Stimulated activated CD8-positive, alpha-beta memory T cell treated with anti-CD3 and anti-CD28 coated beads, Interleukin-4, amount 100 ng/mL, for 1 hour (primary cell): ENCODE measurements at places on chromosomes 2 and 18.

DNA sequence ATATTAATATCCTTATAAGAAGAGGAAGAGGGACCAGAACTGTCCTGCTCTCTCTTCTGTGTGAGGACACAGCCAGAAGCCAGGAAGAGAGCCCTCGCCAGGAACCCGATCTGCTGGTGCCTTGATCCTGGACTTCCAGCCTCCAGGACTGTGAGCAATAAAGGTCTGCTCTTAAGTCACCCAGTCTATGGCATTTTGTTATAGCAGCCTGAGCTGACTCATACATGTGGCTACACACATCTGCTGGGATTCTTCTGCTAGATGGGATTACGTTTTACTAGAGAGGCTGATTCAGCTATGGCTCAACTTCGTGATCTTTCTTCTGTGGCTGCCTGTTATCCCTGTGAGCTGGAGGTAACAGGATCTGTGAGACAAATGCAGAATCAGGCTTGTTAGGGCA lies 29.6 kb downstream of the ARL4C start:
- DNase-seq = no peak

DNA sequence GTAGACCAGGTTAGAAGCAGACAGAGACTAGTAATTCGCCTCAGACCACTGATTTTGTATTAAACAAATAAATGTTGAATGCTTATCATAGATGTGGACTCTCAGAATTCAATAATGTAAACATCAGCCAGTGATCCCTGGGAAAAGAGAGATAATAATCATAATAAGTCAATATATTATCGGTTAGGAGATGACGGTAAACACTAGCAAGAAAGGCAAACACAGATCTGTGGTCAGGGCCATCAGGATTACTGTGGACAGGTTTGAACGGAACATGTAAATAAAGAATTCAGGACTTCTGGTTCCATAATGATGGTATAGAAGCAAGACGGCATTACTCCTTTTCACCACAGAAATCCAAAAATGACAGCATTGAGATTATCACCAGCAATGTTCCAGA lies 861.6 kb downstream of the CBLN2 start:
- no peak for DNase-seq

DNA sequence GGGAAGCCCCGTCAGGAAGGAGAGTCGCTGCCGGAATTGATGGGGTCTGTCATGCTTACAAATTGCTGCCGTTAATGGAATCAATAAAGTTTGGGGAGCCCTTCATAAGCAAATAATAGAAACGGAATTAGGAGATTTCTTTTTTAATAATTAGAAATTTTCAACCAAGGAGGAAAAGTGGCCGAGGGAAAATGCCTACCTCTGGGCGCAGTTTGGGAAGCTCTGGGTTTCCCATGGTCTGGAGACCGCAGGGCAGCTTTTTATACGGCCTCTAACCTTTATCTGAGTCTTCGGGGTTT lies 1.3 kb downstream of the EVX2 start:
- DNase-seq = no peak

- no peak for DNase-seq
Observed at GRCh38 chr18:34758378-34758948, 48.4 kb downstream of the DTNA start.

DNA sequence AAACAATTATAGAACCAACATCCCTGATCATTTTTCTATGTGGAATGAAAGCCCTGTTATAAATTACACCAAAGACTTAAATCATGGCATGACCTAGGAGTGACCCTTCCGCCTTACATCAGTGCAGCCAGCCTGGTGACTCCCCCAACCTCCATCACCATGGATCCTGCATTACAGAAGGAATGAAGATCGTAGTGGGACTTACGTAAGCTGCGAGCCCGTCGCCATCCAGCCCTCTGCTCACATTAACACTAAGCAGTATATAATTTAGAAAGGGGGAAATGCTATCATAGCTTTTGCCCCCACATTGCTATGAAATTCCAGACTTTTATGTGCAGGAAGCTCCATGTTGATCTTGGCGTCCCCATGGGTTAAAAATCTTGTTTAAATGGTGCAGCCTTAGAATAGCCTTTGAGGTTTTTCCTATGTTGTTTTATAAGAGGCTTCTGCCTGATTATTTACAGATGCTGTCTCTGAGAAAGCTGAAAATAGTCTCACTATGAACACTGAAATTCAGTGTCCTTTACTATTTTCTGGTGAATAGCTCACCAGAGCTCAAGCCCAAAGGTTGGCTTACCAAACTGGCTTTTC lies 76.3 kb downstream of the COLEC12 start:
- no peak for DNase-seq

DNA sequence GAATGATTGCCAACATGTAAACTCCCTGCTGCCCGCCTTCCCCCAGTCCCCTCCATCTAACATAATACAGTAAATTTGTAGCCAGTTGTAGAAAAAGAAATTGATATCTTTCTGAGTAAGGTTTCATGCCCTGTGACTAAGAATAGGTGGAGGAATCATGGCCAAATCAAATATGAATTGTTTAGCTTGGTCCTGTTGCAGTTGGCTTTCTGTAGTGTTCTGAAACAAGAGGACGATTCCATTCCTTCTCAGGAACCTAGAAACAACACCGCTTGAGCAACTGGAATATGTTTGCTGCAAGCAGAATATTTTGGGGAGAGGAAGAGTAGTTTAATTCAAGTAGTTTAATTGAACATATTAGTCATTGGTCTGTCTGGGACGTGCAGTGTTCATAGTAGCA lies 7.0 kb upstream of the DRC1 start:
- no peak for DNase-seq

DNA sequence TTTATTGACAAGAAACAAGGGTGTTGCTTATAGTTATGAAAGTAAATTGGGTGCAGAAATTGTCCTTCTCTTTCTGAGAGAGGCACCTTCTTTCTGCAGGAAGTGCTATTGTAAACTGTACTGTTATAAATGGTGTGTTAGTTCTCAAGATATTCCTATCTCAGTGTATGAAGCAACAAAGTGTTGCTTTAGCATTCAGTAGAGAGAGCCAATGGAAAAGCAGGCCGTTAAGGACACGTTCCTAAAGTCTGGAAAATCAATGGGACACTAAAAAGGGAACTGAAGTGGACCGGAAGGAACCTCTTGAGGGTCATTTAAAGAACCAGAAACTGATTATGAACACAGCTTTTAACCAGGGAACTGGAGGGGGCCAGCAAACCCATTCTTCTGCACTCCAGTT lies 510.0 kb upstream of the ZEB2 start:
- DNase-seq = no peak

GRCh38 chr2:98608962-98609604 lies 694 bp downstream of the UNC50 start:
- no peak for DNase-seq

DNA sequence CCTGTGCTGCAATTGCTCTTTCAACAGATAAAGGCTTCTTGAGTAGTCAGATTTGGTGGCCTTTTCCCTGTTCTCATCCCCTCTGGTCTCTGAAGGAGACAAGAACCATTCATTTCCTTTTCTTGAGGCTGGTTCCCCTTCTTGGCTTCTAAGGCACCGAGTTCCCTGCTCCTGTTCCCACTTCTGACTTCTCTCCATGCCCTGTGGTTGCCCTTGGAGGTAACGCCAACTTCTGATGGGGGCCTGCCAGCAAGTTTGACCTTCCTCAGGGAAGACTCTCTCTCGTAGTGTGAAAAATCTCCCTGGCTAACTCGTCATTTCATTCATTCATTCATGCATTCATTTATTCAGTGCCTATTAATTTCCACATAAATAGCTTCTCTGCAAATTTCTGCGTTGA lies 302.4 kb upstream of the SOX11 start:
- DNase-seq = no peak

GRCh38 chr18:7725897-7726296 lies 158.8 kb downstream of the PTPRM start:
- DNase-seq = no peak

DNA sequence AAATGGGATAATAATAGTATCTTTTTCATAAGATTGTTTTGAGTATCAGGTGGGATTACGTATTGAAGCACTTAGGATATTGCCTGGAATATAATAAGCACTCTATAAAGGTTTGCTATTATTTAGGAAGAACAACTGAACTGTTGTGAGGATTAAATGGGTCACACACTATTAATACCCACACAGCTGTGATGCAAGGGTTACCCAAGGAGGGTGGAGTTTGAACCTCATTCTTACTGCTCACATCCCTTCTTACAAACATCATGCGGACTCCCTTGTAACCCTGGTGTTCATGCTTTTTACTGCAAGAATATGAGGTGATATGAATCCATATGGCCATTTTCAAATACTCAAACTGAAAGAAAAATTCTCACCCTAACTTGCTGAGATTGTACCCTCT lies 113.5 kb downstream of the KCTD1 start:
- DNase-seq = no peak

DNA sequence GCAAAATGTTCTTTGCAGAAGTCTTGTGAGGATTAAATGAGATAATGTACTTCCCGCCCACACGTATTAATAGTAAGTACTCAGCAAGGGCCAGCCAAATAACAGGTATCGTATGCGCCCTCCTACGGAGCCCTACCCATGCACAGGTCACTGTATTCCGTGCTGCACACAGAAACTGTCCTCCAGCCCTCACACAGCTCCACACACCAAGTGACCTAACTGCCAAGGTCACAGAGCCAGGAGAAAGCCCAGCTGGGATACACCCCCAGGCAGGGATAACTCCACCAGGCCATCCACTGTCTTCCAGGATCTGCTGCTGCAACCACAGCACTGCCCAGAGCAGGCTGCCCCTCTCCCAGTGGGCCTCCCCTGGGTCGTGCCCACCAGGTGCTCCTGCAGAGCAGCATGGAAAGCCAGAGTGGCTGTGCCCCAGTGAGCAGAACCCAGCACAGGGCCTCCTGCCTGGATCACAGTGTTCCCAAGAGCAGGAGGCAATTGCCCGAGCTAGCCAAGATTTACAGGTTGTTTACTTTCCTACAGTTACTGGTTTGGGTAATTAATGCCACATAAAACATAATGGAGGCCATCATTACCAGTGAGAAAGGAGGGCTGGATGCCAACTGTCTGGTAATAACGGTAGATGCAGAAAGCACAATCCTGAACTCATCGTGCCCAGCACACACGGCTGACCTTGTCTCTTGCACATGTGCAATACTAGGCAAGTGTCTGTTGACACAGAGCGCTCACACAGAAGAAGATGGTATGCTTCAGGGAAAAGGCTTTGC lies 24.4 kb downstream of the TFCP2L1 start:
- DNase-seq = no peak

GRCh38 chr2:27954221-27954673 lies 63.7 kb downstream of the BABAM2 start:
- DNase-seq = no peak

- DNase-seq = no peak
Observed at GRCh38 chr2:232075080-232075479, 113.6 kb downstream of the DIS3L2 start.

GRCh38 chr18:52588931-52589330 lies 248.9 kb downstream of the DCC start:
- no peak for DNase-seq

DNA sequence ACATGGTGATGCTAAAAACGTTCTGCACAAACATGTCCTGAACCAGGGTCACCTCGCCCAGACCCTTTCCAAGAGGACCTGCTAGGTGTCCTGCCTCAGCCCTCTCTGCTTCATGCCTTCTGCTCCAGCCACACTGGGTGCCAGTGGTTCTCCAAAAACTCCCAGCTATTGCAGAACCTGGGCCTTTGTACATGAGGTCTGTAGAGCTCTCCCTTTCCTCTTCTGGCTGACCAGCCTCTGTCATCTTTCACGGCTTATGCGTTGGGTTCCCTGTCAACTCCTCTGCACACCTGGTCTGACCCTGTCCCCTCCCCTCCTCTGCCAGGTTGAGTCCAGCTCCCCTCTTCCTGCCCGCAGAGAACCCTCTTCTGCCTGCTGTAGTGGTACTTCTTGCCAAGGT lies 35.5 kb upstream of the IGFBP5 start:
- no peak for DNase-seq

DNA sequence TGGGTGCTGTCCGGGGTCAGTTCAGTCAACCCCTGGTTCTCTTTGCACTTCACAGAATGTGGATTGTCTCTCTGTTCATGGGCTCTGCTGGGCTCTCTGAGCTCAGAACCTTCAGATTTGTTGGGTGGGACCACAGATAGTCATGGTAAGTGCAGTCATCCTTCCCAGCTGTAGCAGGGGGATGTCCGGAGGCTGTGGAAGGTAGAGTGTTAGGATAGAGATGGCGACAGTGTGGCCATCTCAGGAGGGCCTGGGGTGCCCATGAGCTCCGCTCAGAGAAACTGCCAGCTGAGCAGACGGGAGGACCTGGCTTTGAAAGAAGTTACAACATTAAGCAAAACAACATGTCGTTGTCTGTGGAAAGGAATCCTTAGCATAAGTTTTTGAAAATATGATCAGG lies 149.8 kb downstream of the FAM210A start:
- DNase-seq = no peak

DNA sequence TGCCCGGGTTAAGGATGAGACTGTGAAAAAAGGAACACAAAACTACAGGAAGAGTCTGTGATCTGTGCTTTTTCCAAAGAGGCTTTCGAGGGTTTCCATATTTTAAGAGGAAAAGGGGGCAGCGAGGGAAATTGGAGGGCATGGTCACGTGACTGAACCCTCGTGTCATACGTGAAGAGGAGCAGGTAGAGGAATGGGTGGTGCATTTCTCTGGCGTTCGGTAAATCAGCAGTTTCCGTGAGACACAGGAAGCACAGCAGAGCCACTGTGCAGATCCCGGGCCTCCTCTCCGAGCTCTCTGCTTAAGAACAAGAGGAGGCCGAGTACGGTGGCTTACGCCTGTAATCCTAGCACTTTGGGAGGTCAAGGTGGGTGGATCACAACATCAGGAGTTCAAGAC lies 219.7 kb downstream of the NDUFA10 start:
- no peak for DNase-seq

DNA sequence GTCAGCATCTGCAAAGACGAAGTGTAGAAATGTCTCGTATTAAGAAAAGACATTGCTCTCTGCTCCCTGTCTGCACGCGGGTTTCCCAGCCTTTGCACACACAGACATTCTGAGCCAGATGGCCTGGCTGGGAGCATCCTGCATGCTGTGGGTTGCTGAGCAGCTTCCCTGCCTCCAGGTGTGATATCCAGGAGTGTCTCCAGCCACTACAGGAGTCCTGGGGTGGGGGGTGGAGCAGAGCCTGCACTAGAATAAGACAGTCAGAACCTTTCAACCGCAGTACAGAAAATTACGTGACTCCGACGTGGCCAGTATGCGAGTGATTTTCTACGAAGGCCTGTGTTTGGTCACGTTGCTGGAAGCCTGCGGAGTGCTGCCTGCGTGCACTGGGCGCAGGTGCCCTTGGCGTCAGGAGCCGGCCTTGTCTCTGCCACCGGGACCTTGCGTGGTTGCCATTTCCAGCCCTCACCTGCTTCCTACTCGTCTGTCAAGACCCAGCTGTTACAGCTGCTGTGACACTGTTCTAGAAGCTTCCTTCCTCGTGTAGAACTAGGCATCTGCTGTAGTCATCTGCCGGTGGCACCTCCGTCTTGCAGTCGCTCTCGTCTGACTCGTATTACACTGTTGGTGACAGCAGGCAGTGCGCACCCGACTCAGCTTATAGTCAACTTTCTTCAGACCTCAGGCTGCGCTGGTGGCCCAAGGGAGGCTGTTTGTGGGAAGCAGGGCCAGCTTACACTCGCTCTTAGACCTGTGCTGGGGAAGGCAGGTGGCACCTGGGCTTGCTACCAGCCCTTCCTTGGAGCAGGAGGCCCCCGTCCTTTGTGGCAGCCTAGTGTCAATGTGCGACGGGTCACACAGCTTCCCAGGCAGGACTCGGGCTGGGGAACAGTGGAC lies 11.2 kb downstream of the CTDP1 start:
- no peak for DNase-seq
